Stimulated activated CD4-positive, alpha-beta T cell treated with anti-CD3 and anti-CD28 coated beads, TNF-alpha, amount 100 ng/mL, for 24 hours (primary cell): ENCODE measurements at places on chromosomes 7 and 10.

DNA sequence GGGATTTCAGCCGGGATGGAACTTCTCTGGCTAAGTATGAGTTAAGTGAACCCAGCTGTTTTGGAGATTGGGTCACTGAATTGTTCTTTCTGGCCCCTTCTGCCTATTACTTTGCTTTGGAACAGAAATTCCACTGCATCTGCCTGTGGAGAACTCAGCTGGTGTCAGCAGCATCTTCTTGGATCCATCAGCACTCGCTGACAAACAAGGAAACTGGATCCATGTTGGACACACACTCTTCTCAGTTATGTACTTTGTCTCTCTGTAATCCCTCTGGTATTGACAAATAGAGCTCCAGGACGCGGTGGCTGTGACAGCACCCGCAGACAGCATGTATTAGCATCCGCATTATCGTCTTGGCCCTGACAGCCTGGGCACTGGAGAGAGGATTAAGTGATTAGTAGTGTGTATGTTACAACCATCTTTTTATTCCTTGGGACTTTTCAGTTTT is 73.0 kb upstream of the BMPER start:
- DNase-seq, result no peak

DNA sequence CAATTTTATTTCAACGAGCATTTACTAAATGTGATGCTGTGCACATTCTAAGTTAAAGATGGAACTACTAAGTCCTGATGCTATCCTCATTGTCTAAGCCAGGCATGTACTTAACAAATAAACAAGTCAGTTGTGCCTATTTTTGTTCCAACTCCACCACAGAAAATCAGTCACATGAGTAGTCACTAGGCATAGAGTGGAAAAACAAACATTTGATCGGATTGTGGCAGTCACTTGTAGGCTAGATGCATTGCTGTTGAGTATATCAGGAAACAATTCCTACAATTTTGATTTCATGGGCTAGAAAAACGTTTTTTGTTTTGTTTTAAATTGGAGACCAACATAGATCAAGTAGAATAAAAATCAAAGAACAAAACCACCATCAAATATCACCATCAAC is 177.6 kb upstream of the SLC25A13 start:
- DNase-seq, result no peak

DNA sequence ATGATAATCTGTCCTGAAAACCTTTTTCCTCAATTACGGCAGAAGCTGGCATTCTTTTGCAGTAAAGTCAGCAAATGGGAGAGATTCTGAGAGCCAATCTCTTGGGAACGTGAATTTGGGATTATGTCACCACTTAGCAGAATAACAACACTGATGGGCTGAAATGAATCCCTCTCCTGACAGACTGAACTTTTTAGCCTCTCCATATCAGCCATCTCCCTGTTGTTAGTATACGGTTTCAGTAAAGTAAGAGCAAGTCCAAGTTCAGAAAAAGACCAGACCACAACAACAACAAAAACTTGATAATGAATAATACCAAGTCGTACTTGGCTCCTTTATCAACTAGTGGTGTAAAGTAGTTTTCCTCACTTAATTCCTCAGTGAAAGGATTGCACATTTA is 1048.8 kb downstream of the GATA3 start:
- no peak for DNase-seq

- no peak for DNase-seq
These were observed 445.8 kb downstream of the AUTS2 start for GRCh38 chr7:70044064-70044463.

DNA sequence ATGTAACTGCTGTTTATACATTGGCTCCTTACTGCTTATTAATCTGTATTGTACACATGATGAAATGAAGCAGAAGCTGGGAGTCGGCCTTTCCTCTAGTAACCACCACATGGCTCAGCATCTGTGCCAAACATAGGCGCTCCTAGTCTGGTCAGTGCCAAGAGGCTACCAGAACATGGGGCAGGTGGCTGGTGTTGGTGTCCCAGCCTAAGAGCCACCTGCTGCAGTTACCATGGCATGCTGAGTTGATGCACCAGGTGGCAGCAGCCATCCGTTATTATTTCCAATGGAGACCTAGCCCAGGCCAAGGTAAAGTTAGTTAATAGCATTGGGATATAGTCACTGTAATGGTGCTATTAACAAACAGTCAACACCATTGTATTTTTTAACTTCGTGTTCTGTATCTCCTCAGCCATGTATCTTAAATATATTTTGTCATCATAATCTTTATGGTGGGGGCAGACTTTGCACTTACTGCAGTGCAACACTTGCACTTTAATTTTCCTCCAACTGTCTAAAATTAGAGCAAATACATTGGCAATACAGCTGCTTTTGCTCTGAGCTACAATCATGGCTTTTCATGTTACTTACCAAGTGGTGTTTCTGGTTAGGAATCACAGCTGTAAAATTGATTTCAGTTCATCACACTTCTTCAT is 33.1 kb downstream of the HBP1 start:
- DNase-seq, result peak; percentile 7

GRCh38 chr7:112701456-112701855 is 88.7 kb downstream of the TMEM168 start:
- DNase-seq, result no peak

DNA sequence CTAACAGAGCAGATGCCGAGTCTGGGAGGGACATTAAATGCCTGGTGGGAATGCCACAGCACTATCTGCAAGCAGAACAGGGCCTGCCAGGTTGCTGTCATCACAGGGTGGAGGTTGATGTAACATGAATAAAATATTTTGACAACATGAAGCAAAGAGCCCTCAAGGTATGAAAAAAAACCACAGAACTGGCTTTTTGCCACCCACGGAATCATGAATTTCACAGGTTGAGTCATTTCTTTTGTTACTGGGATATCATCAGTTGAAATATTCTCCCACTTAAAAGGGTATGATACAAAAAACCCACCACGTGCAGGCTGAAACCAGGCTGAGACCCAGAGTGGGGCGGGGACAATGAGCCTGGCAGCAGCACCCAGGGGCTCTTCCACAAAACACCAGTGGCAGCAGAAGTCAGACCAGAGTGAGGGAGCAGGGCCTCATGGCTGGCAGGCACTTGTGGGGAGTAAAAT is 220.1 kb downstream of the TNS3 start:
- DNase-seq, result no peak

DNA sequence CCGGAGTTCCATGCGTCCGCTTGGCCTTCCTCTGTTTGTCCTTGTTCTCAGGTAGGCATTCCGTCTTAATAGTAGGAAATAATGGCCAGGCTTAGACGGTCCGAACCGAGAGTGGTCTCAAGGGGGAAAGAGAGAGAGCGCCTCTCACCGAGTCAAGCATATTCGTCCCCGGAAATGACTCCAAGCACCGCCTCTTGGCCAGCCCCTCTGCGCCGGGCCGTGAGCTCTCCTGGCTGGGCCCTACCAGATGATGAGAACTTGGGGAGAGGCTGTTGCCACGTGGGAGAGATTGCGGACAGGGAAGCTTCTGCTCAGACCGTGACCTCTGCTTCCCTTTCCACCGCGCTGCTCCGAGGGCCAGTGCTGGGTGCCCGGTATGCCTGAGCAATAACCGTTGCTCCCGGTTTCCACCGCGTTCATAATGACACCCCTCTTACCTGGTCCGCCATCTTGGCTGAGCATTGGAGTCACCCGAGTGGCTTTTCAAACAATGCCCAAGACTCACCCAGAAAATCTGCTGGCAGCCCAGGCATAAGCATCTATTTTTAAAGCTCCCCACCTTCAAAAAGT is 251.1 kb upstream of the SHH start:
- DNase-seq, result no peak

GRCh38 chr10:63260860-63261251 is 127.7 kb downstream of the NRBF2 start:
- DNase-seq, result no peak

DNA sequence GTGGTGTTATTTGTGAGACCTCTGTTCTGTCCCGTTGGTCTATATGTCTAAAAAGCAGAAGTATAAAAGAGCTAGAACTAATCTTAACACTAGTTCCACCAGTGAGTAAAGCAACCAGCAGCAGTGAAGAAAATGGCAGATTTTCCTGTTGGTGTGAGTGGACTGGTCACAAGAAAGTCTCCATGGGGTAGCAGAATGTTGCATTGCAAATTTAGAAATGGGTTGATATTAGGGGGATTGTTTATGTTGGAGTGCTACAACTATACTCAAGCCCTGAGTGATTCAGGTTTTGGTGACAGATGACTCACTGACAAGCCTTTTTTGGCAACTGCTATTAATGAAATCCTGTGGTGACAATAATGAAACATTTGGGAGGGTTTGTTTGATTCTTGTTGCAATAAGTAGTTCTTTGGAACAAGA is 5.6 kb downstream of the AVL9 start:
- no peak for DNase-seq

DNA sequence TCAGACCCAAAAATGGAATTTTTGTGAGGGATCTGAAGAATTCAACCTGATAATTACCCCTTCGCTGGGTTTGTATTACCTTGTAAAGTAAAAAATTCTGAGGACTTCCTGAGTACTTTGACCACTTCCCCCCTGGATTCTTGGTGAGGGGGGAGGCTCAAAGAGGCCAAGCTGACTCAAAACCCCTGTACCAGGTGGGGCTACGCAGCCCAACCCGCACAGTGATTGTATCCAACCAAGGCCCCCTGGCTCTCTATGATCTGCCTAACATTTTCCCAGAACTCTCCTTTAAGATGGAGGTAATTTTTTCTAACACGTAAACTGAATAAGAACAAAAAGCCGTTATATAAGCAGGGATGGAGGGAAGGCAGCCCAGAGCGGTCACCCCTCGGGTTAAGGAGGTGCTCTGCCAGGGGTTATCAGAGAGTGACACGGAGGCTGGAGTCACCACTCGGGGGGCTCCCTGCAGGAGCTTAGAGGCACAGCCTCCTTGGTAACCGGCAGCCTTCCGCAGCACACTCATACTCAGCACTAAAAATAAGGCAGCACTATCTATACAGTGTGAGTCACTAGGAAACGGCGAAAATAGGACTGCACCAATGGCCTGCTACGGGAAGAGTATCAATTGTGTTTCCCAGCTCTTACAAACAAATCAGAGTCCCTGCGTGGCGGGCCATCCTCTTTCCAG is 255.4 kb downstream of the ELMO1 start:
- DNase-seq, result no peak

GRCh38 chr7:1514995-1515401 is 10.8 kb upstream of the INTS1 start:
- DNase-seq, result no peak

GRCh38 chr7:65968256-65969185 is 13.5 kb downstream of the GUSB start:
- no peak for DNase-seq

GRCh38 chr7:36400606-36401005 is 10.9 kb downstream of the ANLN start:
- no peak for DNase-seq

DNA sequence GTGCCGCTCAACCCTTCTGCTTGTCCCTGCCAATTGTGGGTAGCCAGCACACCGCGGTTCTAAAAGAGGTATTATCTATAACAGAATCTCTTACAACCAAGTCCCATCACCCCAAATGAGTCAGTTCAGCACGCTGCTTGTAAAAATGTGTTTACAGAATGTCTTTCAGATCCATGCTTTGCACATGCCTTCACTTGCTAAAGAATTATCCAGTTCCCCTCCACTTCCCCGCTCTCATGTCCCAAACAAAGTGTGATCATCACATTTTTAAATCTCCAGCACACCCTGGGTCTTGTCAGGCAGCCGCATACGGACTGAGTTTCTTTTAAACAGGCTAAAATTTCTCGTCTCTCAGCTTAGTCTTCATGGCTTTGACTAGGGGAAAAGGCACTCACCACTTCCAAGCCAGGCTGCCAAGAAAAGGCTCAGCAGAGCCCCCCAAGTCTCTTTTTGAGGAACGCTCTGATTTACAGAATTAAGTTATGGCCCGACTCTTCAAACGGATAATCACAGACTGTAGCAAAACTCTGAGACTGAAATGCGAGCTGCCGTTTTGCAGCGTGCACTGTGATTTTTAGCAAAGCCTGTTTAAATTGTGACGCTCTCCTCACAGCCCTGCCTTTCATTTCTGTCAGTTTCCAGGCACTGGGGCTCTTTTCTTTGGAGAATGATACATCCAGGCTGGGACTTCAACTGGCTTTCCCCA is 29.8 kb upstream of the FGFR2 start:
- no peak for DNase-seq

- no peak for DNase-seq
These were observed 33.2 kb downstream of the CNNM2 start for GRCh38 chr10:102951316-102951715.

GRCh38 chr7:157389951-157390730 is 53.3 kb downstream of the DNAJB6 start:
- DNase-seq, result no peak

- DNase-seq, result no peak
These were observed 12.8 kb upstream of the CRHR2 start for GRCh38 chr7:30694774-30695721.

- DNase-seq, result no peak
These were observed 44.4 kb downstream of the UNC5B start for GRCh38 chr10:71256661-71257318.

DNA sequence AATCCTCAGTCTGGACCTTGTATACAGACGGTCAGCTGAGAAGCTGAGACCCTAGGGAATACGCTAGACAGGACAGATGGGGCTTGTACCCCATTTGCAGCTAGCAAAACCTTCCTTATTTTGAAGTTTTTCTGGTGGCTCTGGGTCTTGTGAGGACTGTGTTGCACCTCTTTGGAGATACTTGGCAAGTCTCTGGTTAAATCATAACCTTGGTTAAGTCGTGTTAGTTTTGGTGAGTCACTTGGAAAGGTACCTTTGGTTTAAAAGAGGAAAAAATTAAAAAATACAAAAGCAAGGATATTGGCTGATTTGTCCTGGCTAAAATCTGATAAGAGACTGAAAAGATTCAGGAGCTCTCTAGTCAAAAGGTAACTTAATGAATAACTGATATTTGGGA is 140.6 kb downstream of the COBL start:
- DNase-seq, result no peak

DNA sequence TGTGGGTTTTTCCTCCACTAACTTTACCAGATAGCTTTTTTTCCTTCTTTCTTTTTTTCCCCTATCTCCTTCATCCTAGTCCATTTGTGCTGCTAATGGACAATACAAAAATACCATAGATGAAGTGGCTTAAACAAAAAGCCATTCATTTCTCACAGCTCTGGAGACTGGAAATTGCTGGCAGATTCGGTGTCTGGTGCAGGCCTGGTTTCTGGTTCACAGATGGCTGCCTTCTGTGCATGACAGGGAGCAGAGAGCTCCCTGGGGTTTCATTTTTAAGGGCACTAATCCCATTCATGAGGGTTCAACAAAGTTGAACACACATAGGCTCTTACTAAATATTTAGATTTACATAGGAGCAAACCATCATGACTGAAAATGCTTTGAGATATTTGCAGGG is 467.4 kb downstream of the TYW1 start:
- no peak for DNase-seq

- no peak for DNase-seq
These were observed 282.3 kb downstream of the HGF start for GRCh38 chr7:81487516-81487915.

- no peak for DNase-seq
These were observed 84.0 kb upstream of the FAM3C start for GRCh38 chr7:121480058-121480457.

- no peak for DNase-seq
These were observed 303.8 kb upstream of the ZMIZ1 start for GRCh38 chr10:78764846-78765430.

- DNase-seq, result no peak
These were observed 24.0 kb upstream of the AGBL3 start for GRCh38 chr7:134962270-134962780.
